ENCODE measurements at places on chromosomes 11 and 22.

DNA sequence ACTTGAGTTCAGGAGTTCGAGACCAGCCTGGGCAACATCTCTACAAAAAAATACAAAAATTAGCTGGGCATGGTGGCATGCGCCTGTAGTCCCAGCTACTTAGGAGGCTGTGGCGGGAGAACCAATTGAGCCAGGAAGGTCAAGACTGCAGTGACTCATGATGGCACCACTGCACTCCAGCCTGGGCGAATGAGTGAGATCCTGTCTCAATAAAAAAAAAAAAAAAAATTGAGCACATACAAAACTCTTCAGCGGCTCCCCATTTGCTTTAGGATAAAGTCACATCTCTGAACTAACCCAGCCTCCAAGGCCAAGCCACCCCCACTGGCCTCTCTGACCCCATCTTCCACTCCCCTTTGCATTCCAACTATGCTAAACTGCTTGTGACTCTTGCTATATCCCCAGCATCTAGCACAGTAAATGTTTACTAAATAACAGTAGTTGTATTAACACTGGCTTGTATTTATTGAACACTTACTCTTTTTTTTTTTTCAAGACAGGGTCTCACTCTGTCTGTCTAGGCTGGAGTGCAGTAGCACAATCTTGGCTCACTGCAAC is 28.9 kb downstream of the CREB3L1 start:
- DNase-seq, result no peak

DNA sequence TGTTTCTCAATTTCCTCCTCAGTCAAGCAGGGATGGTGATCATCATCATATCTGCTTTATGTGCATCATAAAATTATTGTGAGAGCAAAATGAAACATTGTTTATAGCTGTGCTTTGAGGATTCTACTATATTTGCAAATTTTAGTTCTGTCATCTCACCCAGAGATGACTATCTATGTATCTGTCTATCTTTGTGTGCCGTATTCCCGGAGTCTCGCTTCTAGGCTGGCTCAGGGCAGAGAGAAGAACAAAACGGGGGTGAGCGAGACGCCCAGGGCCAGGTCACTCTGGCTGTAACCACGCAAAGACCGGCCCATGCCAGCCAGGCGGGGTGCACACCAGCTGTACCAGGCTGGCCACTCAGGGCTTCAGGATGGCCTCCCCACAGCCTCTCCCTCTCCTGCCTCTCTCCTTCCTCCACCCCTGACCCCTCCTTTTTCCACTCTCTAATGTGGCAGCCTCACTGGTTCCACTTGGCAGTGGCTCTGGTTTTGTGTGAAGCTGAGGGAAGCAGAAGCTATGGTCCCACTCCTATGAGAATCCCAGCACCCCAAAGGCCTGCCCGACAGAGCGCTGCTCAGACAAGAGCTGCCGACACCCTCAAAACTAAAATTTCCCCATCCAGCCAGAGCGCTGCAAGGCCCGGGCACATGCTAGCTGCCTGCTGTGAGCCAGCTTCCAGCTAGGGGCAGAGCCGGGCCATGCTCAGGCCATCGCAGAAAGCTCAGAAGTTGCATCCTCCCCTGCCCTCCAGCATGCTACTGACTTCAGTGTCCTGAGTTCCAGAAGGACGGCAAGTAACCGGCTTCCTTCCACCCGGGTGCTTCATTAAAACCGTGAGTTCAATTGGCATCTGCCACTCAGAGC is 139.5 kb upstream of the TBCEL start:
- DNase-seq, result no peak

GRCh38 chr11:70796648-70797227 is 398.4 kb downstream of the CTTN start:
- DNase-seq, result no peak

DNA sequence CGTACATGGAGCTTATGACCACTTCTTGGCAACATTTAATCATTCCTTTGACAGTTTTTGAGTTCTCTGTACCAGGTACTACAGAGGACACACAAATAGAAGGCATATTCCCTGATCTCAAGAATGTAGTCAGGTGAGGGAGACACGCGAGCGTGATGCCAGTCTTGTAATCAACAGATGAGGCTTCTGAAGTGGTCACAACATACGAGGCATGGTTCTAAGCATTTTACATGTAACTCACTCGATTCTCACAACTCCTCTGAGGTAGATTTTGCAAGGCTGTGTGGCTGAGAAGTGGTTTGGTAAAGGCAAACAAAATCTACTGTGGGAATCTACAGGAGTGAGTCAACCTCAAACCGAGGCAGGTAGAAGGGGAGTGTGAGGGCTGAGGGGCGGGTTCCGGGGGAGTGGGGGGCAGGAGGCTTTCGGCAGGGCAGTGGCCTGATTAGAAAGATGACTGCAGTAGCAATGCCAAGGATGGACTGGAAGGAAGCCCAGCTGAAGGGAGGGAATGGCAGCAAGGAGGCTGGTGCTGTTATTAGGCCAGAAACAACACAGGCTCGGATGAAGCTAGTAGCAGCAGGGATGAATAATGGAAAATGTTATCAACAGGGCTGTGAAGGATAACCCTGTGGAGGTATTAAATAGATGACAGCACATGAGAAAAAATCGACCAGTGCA is 63.8 kb downstream of the ST14 start:
- DNase-seq, result no peak

- DNase-seq, result no peak
These were observed 79.6 kb downstream of the BMAL1 start for GRCh38 chr11:13357232-13357631.

GRCh38 chr22:23059284-23059948 is 10.9 kb upstream of the GNAZ start:
- DNase-seq, result no peak

GRCh38 chr11:17521106-17521900 is 22.9 kb downstream of the USH1C start:
- DNase-seq, result no peak

GRCh38 chr11:92711926-92712325 is 257.5 kb upstream of the MTNR1B start:
- no peak for DNase-seq

DNA sequence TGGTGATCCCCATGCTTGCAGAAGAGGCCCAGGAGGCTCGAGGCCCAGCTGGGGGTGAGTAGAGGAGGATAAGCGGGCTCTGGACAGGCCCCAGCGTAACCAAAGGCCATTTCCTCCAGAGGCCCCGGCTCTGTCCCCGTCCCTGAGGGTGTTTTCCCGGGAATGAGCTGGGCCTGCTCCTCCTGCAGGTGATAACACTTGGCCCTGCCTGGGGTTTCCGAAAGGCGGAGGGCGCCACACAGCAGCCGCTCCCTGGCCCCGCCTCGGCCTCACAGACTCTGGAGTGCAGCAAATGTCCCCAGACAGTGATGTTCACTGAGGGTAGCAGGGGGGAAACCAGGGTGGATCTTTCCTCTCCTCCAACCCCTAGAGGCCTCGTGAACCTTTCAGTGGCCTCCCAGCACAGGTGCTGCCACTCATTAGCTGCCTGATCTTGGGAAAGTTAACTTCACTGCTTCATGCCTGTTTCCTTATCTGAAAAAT is 10.5 kb upstream of the MGAT3 start:
- peak; percentile 75 for DNase-seq

GRCh38 chr11:58506935-58507334 is 970 bp downstream of the OR5B21 start:
- DNase-seq, result no peak

DNA sequence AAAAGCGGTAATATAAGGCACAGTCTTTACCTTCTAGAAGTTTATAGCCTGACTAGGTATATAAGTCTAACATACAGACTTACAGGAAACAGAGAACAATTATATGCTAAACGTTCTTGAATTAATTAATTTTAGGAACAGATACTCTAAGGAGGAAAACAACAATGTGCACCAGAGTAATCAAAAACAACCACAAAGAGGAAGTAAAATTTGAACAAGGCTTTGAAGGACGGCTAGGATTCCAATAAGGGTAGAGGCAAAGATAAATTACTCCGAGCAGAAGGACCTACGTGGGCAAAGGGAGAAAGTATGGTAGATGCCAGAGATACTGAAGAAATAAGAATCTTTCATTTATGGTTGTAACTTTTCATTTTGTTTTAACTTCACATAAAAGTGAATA is 54.4 kb downstream of the ENTHD1 start:
- no peak for DNase-seq

GRCh38 chr22:17938484-17938924 is 85.9 kb downstream of the MICAL3 start:
- no peak for DNase-seq

- no peak for DNase-seq
These were observed 38.7 kb downstream of the RTN3 start for GRCh38 chr11:63719987-63720386.

DNA sequence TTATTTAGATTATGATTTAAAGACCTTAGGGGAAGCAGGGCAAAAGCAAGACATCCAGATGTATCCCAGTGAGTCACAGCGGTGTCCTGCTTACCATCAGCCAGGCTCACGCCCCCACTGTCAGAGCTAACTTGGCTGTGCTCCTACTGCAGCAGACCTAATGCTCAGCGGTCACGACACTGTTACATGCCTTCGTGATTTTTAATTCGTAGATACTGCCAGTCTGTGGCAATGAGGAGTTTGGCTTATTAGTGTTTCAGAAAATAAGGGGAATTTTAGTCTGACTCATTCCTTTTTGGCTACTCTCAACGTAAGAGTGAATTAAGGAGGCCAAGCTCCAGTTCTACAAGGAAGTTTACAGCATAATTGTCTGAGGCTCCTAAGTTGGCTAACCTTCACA is 22.7 kb downstream of the EFCAB6 start:
- no peak for DNase-seq

DNA sequence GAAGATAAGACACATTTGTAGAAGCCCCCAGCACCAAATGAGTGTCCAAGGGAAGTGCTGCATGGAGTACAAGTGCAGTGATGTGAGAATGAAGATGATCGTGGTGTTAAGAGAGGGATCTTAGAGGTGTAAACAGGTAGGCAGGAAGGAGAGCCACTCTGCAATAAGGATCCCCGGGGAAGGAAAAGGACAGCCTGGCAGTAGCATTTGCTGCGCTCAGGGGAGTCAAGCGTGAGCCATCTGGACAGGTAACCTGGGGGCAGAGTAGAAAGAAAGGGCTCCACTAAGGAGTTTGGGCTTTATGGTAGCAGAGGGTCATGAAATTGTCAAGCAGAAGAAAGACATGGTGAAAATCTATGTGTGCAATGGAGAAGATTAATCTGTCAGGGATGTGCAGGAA is 587.2 kb downstream of the BUD13 start:
- DNase-seq, result no peak

DNA sequence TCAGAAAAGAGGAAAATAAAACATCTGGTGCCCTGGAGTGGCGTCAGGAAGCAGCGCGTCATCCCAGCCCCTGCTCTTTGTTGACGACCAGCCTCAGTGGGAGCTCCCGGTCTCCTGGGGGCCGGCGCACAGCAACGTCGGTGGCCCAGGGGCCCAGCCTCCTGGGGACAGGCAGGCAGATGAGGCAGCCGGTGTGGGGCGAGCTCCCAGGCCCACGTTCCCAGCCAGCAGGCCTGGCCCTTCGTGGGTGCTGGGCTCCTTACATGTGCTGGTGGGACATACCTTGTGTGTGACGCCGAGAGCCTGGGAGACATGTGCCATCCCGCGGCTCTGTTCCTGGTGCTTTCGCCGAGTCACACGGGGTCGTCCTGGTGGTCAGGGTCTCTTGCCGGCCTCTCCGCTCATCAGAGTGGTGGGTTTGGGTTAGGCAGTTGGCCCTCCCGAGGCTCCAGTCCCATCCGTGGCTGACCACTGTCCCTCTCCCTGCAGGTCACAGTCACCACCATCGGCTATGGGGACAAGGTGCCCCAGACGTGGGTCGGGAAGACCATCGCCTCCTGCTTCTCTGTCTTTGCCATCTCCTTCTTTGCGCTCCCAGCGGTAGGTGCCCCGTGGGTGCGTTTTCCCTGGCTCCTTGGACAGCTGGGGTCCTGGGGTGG is 116.7 kb downstream of the KCNQ1OT1 start:
- no peak for DNase-seq

GRCh38 chr11:57425565-57426438 is 1.1 kb downstream of the SLC43A3 start:
- no peak for DNase-seq

DNA sequence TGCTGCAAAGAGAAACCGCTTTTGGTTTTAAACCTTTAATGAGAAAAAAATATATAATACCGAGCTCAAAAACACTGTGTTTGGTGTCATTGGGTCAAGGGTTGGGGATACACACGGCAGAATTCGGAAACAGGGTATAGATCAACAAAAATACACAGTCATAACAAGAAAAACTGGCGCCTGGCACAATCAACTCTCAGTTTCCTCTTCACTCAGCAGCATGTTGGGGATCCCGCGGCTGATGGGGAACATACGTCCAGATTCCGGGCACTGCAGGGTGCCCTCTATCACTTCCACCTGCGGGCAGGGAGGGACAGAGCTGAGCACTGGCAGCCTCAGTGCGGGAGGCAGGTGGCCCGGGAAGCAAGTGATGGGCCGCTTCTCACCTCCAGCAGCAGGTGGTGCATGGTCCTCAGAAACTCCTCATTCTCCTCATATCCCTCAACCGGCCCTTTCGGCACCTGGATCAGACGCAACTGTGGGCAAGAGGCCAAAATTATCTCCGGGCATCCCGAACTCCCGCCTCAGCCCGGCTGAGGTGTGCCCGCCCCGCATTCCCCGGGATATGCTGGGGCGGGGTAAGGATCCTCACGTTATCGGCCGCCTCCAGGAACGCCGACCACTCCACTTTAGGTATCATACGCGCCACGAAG is 561 bp downstream of the TRMT112 start:
- no peak for DNase-seq

GRCh38 chr11:3904228-3904627 is 48.8 kb downstream of the STIM1 start:
- no peak for DNase-seq

DNA sequence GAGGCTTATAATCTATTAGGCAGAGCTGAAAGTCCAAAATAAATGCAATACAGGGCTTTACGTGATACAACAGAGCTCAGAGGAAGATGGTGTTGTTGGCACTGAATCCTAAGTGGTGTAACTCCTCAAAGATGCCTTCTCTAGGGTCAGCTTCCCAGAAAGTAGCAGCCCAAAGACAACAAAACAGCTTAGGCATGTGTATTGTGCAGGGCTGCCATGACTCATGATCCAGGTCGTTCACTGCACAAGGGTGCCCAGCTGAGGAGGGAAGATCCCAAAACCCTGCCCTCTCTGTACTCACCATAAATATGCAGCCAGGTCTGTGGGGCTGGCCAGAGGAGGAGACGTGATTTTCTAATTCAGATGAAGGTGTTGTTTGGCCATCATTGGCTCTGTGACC is 59.4 kb upstream of the NNMT start:
- DNase-seq, result no peak

- DNase-seq, result no peak
These were observed 1342.3 kb downstream of the TBC1D22A start for GRCh38 chr22:48104766-48105165.

GRCh38 chr11:69159150-69159852 is 3.6 kb downstream of the SMIM38 start:
- DNase-seq, result no peak

GRCh38 chr11:45093761-45094455 is 52.5 kb upstream of the PRDM11 start:
- no peak for DNase-seq

DNA sequence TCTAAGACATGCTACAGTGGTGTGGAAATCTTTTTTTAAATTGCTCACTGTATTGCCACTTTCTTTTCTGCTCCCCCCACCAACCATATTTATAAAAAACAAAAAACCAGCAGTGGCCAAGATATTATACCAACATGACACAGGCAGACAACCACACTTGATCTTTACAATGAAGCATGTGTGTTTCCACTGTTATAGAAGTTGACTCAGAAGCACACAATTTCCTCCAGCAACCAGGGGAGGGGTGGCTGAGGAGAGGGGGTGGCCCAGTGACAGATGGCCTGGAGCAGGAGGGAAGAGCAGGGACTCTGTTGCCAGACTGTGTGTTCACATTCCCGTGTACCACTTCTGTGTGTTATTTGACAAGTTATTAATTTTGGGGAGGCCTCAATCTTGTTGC is 14.8 kb downstream of the CD59 start:
- no peak for DNase-seq
